ENCODE measurements at places on chromosomes 2 and 18. TPM values are rescaled to one million over a fixed set of nuclear protein-coding genes. Genes with fewer than 3 reads are reported as not detected.

DNA sequence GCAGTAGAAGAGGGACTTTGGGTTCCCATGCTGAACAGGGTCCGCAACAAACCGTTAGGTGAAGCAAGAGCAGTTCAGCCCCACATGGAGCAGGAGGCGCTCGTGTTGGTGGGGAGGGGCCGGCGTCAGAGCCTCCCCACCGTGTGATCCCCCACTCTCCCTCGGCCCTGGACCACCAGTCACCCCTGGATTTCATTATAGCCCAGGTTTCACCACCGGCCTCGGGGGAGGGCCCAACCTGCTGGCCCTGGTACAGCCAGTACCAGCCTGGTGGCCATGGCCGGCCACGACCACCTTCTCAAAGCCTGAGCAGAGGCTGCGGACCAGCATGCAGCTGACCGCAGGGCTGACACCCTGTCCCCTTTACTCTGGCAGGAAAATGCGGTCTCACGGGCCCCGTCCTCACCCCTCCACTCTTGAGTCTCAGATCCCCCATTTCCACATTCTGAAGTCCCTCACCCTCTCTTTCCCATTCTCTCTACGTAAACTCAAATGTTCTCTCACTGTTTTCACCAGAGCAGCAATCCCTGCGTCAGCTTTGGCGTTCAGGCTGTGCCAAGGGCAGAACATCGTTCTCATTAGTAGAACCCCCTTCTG is 8.6 kb downstream of the MLPH start:
- no peak overlapping the region for H3K27ac ChIP-seq
- H3K27me3 ChIP-seq = peaks cover 24% of the 10 kb centered on the region
- no peak overlapping the region for H3K4me3 ChIP-seq
- DNase-seq = no peak

DNA sequence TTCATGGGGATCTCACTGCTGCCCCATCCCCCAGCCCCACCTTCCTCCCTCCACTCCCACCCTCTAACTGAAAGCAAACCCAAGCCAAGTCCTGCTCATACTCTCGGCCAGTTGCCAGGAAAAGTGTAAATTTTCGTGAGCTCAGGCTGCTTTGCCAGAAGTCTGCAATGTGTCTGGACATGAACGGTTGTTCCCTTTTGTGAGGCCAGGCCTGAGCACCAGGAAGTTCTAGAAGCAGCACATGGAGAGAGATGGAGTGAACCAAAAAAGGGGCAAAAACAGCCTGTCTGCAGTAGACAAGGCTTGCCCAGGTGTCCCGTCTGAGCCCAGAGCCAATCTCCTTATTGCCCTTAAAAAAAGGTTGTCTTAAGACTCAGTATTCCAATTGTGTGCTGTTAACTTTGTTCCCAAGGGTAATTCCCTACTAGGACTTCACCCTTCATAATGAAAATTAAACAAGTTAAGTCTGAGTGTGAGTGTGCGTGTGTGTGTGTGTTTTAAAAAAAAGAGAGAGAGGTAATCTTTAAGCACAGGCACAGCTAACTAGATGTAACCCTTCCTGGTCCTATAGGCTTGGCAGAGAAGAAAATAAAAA is 247.1 kb downstream of the BCL11A start:
- no peaks in the 10 kb centered on the region for H3K36me3 ChIP-seq
- H3K4me3 ChIP-seq = no peak overlapping the region
- H3K27me3 ChIP-seq = peaks cover 2% of the 10 kb centered on the region
- no peak overlapping the region for H3K27ac ChIP-seq
- DNase-seq = no peak
- H3K4me1 ChIP-seq = no peaks in the 10 kb centered on the region

The RAB17 gene
- total RNA-seq = 0.69 TPM

DNA sequence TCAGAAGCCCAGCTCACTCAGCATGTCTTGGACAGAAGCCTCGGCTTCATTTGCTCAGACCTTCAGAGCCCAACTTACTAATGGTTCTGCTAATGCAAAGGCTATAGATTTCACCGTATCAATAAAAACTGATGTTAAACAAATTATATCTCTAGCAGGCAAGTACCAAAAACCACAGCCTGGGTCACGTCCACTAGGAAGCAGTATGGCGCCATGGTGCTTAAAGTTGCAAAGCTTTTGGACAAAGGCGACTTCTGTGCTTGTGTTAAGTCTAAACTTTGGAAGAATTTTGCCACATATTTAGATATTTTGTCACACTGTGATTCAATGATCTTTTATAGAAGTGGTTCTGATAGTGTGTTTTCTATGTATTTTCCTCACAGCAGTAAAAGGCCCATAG is 276.8 kb upstream of the PARD3B start:
- no peaks in the 10 kb centered on the region for H3K4me1 ChIP-seq
- H3K27me3 ChIP-seq = peaks cover 23% of the 10 kb centered on the region
- H3K27ac ChIP-seq = no peak overlapping the region

GRCh38 chr2:199734011-199734410 is 117.0 kb downstream of the FTCDNL1 start:
- no peaks in the 10 kb centered on the region for H3K4me1 ChIP-seq
- no peaks in the 10 kb centered on the region for H3K36me3 ChIP-seq
- H3K27me3 ChIP-seq = peaks cover 19% of the 10 kb centered on the region

The CFAP65 gene
- total RNA-seq = not detected

The ACVR2A gene
- 1.2 TPM for total RNA-seq

- no peaks in the 10 kb centered on the region for H3K27me3 ChIP-seq
- H3K36me3 ChIP-seq = no peaks in the 10 kb centered on the region
- H3K4me1 ChIP-seq = no peaks in the 10 kb centered on the region
- no peak overlapping the region for H3K4me3 ChIP-seq
Observed at GRCh38 chr2:5352286-5352685, 339.9 kb upstream of the SOX11 start.

The AKAIN1 gene
- not detected for total RNA-seq

The BMP10 gene
- total RNA-seq = not detected

The TSPYL6 gene
- total RNA-seq = not detected

The INHBB gene
- total RNA-seq = not detected

- H3K27me3 ChIP-seq = no peaks in the 10 kb centered on the region
- H3K4me3 ChIP-seq = no peak overlapping the region
- peaks cover 39% of the 10 kb centered on the region for H3K4me1 ChIP-seq
- no peaks in the 10 kb centered on the region for H3K36me3 ChIP-seq
Observed at GRCh38 chr2:190726255-190726654, 77.4 kb downstream of the NAB1 start.

- DNase-seq = peak; percentile 43
- H3K36me3 ChIP-seq = peaks cover 5% of the 10 kb centered on the region
- peak overlapping the region; percentile 47 for H3K4me3 ChIP-seq
- peaks cover 2% of the 10 kb centered on the region for H3K27me3 ChIP-seq
Observed at GRCh38 chr2:20241973-20242726, 17.2 kb upstream of the SDC1 start.

The ARHGAP25 gene
- total RNA-seq = 61.5 TPM

DNA sequence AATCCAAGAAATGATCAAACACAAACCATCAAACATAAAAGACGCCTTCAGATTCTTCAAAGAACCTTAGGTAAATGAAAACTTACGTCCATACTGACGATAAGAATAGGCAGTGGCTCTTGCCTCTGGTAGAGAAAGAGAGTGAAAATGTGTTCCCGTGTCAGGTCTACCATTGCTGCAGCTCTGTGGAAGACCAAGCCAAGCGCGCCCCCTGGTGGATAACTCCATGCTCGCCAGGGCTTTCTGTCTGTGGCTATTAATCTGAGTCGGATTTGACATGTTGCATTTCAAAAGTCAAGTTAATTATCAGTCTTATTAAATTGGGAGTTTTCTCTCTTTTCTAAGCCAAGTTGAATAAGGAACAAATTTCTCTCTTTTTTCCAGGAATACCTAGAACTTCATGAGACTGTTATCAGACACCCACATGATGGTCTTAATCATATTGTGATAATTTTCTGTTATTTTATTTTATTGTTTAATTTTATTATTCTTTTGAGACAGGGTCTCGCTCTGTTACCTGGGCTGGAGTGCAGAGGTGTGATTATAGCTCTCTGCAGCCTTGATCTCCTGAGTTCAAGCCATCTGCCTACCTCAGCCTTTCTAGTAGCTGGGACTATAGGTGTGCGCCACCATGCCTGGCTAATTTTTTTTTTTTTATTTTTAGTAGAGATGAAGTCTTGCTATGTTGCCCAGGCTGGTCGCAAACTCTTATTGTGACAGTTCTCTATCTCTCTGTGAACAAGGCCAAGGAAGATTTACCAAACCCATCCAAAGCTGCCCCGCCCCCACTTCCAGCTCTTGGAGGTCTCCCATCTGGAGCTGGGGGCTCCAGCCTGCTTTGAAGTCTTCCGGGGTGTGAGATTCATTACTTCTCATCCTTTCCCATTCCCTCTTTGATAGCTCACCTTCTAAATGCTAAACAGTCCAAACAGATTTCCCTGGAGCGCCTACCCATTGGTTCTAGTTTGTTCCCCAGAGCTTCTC is 15.8 kb upstream of the ZAP70 start:
- no peak overlapping the region for H3K27ac ChIP-seq
- H3K27me3 ChIP-seq = no peaks in the 10 kb centered on the region
- peak overlapping the region; percentile 34 for H3K4me3 ChIP-seq
- H3K36me3 ChIP-seq = no peaks in the 10 kb centered on the region

GRCh38 chr2:37377187-37377532 is 32.7 kb downstream of the QPCT start:
- H3K4me3 ChIP-seq = no peak overlapping the region
- no peaks in the 10 kb centered on the region for H3K36me3 ChIP-seq
- H3K4me1 ChIP-seq = peaks cover 29% of the 10 kb centered on the region
- peaks cover 32% of the 10 kb centered on the region for H3K27me3 ChIP-seq
- peak; percentile 70 for DNase-seq
- no peak overlapping the region for H3K27ac ChIP-seq

- no peaks in the 10 kb centered on the region for H3K36me3 ChIP-seq
- H3K4me1 ChIP-seq = peaks cover 13% of the 10 kb centered on the region
- H3K4me3 ChIP-seq = peak overlapping the region; percentile 47
Observed at GRCh38 chr2:102620332-102620731, 979 bp downstream of the SLC9A2 start.

- no peak for DNase-seq
- H3K4me3 ChIP-seq = no peak overlapping the region
- H3K4me1 ChIP-seq = no peaks in the 10 kb centered on the region
- no peaks in the 10 kb centered on the region for H3K36me3 ChIP-seq
- no peak overlapping the region for H3K27ac ChIP-seq
- H3K27me3 ChIP-seq = no peaks in the 10 kb centered on the region
Observed at GRCh38 chr2:187912950-187913349, 358.7 kb upstream of the TFPI start.
